ENCODE measurements at places on chromosomes 7 and 10.

GRCh38 chr7:20442951-20443350 is 112.3 kb downstream of the ITGB8 start:
- no peak for DNase-seq

DNA sequence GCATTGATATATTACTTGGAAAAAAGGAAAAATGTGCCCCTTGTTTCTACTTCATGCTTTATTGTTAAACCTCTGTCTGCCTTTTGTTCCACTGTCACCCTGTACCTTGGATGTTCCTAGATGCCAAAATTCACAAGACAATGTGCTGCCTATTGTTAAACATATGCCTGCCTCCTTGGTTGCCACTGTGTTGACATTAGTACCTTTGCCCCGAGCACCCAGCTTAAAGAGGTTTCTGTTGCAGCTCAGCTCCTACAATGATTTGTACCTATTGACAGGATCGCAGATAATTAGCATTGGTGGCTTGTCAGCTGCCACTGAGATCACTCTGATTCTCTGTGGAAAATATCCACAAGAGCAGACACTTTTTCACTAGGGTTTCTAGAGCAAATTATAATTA is 188.0 kb downstream of the KCND2 start:
- DNase-seq, result no peak

- DNase-seq, result no peak
Observed at GRCh38 chr7:40916813-40917212, 782.0 kb downstream of the SUGCT start.

GRCh38 chr10:78849731-78850130 is 219.0 kb upstream of the ZMIZ1 start:
- DNase-seq, result no peak

- DNase-seq, result no peak
Observed at GRCh38 chr10:64261092-64261491, 739.9 kb downstream of the REEP3 start.

GRCh38 chr7:27091941-27092818 is 3.6 kb downstream of the HOXA1 start:
- no peak for DNase-seq
